ENCODE measurements at places on chromosomes 3 and 15.

GRCh38 chr15:75182187-75183131, 19.2 kb upstream of the C15orf39 start:
- peak; percentile 44 for DNase-seq

DNA sequence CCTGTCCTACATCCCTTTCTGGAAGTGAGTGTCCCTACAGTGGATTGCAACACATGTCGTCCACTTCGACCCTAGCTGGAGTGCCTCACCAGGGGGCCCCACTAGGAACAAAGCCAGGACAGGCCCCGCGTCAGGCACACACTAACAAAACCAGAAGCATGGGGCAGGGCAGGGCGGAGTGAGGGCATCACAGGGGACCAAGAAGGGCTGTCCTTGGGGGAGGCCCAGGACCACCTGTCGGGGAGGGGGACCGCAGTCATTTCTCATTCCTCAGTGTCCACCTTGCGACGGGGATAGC, 21.9 kb downstream of the IDH2 start:
- DNase-seq = no peak

DNA sequence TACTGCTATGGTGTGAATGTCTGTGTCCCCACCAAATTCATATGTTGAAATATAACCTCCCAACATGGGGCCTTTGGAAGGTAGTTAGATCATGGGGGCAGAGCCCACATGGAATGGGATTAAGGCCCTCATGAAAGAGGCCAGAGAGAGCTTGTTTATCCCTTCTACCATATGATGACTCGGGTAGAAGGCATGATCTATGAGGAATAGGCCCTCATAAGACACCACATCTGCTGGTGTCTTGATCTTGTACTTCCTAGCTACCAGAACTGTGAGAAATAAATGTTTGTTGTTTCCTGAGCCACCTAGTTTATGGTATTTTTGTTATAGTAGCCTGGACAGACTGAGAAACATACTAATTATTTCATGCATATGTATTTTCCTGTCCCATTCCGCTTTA, 51.9 kb downstream of the WWTR1 start:
- peak; percentile 75 for DNase-seq

- DNase-seq = no peak
These were observed 41.4 kb downstream of the ABTB1 start for GRCh38 chr3:127714125-127714571.

All from GM23248 (cell line).